ENCODE measurements at places on chromosomes 12 and 14.

- DNase-seq = no peak
Measured at GRCh38 chr14:52901357-52901980, 49.4 kb downstream of the FERMT2 start.

DNA sequence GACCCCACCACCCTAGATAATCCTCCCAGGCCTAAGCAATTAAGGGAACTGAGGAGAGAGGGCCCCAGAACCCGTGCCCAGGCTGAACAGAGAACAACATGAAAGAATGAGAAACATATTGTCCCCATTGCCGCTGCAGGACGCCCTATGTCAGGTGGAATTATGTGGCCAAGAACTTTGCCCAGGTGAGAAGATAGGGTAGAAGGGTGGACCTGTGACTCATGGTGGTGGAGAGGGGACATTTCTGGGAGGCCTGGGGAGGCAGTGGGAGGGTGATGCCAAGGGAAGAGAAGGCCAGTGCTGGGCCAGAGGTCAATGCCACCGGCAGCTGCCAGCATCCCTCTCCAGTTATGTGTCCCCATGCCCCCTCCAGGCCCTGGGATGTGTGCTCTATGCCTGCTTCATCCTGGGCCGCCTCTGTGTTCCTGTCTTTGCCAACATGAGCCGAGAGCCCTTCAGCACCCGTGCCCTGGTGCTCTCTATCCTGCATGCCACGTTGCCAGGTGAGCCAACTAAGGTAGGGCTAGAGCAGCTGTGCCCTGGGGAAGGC lies 15.5 kb downstream of the SOAT2 start:
- no peak for DNase-seq

DNA sequence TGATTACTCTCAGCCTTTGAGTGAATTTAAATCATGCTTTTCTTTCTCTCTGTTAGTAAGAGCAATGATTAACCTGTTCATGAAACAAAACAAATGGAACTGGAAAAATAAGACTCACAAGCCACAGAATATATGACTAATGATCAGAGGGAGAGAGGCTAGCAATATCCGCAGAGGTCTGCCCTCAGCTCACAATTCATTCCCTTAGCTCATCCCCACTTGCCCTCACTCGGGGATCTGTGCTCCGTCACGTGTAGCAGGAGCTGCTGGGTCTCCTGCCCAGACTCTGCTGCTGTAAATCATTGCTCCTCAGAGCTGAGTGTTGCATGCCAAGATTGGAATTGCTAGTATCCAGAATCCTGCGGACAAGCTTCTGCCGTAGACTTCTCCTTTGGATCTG lies 53.1 kb upstream of the GNG2 start:
- no peak for DNase-seq

- peak; percentile 29 for DNase-seq
Measured at GRCh38 chr12:64781280-64782190, 22.3 kb upstream of the GNS start.

DNA sequence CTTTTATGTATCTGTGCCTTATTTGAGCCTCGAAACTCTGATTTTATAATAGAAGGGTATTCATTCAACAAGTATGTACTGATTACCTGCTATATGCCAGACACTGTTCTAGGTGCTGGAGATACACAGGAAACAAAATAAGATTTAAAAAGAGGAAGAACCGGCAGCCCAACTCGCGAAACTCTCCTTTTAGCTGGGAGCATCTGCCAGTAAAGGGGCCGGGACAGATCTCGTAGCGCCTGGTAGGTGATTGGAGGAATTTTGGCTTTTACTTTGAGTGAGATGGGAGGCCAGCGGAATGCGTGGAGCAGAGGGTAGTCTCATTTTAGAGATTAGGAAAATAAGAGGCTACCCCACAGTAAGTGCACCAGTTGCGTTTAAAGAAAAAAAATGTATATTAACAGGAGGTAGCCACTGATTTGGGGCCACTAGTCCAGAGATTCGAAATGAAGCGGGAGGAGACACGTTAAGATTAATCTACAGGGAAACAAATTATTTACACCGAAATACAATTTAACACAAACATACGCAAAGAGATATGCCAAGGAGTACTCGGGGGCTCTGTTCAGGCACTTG lies 520 bp upstream of the MON2 start:
- peak; percentile 40 for DNase-seq

DNA sequence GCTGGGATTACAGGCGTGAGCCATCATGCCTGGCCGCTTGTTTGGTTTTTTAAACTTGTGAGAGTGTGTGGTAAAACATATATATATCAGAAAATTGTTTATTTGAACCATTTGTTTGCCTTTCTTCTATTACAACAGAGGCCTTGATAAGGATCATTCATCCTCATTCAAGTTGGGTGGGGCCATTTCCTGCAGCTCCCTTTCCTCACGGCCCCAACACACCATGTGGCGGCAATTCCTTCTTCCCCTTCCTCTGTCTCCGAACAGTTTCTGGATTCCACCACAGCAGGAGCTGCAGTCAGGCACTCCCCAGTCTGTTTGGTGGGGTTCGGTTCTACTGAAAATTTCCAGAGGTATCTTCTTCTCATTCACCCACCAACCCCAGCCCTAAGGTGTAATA lies 42.0 kb upstream of the RASSF3 start:
- no peak for DNase-seq

DNA sequence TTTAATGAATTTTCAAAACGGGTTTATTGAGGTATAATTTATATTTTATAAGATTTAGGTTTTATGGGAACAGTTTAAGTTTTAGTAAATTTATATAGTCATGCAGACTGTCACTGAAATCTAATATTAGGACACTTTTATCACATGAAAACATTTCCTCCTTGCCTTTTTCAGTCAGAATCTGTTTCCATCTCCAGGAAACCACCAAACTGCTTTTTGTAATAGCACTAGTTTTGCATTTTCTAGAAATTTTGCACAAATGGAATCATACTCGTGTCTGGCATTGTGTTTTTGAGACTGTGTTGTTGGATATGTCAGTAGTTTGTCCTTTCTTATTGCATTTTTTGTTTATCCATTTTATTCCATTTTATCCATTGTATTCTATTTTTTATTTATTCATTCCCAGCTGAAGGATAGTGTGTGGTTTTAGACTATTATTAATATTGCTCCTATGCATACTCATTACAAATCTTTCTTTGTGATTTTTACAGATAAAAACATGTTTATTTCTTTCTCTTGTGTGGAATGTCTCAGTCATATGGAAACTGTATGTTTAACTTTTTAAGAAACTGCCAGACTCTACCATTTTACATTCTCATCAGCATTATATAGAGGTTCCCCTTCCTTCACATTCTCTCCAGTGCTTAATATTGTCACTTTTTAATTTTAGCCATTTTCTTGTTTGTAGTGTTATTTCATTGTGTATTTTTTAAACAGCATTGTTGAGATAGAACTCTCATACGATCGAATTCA lies 26.5 kb downstream of the PALS1 start:
- DNase-seq = no peak

- DNase-seq = no peak
Measured at GRCh38 chr12:89173096-89173495, 179.2 kb downstream of the DUSP6 start.

- DNase-seq = peak; percentile 37
Measured at GRCh38 chr12:116697305-116697704, 40.6 kb downstream of the SPRING1 start.

DNA sequence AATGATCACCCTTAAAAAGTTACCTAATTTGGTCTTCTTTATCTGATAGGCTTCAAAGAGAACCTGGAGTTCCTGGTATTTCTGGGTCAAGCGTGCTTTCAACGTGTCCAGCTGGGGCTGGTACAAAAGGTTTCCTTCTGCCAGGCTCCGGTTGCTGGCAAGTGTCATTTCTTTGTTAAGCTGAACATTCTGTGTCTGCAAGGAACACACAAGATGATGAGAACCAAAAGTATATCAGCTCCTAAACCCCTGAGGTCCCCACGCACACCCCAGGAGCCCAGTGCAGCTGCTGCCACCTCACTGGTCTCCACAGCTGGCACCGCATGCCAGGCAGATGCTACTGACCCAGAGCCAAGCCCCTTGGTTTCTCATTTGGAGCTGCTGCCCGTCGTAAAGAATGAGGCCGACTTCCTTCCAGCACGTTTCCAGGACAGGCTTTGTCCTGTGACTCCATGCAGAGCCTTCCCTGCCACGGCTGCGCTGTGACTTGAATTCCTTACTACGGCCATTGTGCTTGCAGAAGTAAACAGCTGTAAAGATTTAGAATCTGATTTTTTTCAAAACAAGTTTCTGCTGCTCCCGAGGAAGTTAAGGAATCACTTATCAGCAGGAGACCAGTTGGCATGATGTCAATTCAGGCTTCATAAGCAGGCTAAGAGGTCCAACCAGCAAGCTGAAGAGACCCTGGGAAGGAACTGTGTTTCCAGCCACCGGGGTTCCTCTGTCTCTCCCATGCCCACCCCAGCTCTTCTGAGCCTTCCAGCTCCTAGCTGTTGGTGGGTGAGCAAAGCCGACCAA lies 24.9 kb downstream of the VPS37B start:
- peak; percentile 76 for DNase-seq

DNA sequence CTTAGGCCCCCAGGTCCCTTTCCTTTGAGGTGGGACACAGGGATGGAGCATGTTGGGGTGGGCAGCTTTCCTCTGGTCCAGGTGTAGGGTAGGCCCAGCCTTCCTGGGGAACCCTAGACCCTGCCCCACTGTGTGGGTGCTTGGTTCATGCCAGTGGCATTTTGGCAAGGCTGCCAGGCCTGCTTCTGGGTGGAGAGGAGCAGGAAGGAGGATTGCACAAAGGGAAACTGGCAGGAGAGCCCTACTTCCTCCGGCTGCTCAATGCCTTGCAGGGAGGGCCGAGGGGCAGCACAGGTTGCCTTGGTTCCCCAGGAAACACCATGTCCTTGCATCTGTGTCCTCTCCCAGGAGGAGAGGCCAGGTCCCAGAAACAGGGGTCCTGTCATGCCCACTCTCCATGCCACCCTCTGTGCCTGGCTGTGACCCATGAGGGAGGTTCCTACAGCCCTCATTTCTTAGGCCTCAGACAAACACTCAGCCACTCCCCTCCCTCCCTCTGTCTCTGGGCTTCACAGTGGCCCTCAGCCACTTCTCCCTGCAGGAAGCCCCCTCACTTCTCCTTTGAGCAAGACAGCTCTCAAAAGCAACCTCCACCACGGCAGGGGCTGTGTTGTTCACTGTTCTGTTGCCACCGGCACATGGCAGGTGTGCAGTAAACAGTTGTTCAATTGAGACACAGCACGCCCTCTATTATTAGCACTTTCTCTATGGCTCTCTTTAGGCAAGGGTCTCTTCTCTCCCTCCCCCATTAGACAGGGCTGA lies 6.8 kb upstream of the KRT80 start:
- peak; percentile 24 for DNase-seq

- no peak for DNase-seq
Measured at GRCh38 chr12:38056701-38057689, 259.6 kb upstream of the ALG10B start.

- no peak for DNase-seq
Measured at GRCh38 chr12:614411-614970, 48.8 kb downstream of the NINJ2 start.

DNA sequence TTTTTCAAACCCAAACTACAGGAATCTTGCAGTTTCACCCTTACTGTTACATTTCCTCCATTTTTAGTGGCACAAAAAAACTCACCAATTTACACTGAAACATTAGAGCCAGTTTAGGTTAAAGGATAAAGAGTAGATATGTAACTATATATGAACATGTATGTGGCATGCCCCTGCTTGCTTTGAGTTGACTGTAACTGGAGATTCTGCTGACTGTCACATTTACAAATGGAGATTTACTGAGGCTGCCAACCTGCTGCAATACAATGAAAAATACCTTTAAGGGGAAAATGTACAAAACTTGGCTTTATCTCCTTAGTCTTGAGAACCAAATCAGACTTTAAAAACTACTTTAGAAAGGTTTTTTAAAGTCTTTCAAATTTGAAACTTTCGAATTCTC lies 28.3 kb downstream of the STON2 start:
- DNase-seq = no peak

DNA sequence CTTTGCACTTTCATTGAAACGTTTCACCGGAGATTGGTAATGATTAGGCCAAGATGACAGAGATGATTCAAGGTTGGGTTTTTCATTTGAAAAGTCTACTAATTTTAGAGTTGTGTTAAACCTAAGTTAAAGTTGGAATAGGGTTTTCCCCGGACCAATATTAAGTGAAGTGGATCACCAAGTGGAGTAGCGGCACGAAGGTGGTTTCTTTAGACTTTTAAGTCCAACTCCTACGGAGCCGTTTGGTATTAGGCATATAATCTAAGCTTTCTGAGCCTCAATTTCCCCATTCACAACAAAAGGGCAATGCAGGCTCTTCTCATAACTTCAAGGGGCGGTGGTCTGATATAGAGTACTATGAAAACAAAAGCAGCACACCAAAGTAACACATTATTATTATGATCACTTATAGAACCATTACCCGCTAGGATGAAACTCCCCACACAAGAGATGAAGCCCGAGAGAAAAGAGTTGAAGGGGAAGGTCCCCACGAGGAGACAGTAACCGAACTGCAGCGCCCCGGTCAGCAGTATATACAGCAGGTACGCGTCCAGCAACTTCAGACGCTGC lies 413 bp downstream of the DAD1 start:
- no peak for DNase-seq

DNA sequence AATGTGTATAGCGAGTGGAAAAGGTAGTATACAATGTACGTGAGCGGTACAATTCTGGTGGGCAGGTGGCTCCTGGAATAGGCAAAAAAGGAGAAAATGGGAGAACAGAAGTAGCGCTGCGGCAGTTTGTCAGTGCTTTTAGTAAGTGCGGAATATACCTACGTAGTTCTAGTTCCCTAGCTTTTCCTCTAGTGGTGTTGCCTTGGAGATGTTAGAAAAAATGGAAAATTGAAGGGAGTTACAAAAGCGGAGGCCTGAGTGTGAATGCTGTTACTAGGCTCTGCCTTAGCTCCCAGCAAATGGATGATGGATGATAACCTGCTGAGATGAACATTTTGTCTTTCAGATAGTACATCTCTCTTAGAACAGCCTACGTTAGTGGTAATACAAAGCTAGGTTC lies 1.1 kb downstream of the TTC8 start:
- DNase-seq = no peak

DNA sequence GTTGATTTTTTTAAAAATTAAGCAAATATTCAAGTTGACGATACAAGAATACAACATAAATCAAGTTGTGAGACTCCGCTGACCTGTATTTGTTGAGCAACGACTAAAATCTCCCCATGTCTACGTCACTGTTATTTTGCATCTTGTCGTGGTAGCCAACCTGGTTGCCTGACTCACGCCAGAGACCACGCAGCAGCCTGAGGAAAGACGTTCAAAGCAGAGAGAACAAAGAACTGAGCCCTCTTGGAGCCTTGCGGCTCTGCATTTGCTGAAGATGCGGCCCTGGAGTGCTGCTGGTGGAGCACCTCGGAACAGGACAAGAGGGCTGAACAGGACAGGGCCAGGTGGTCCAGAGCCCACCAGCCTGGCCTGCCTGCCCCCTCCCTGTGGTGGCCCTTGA lies 21.4 kb upstream of the DIO3 start:
- no peak for DNase-seq

- DNase-seq = peak; percentile 72
Measured at GRCh38 chr12:1848146-1848545, 27.8 kb downstream of the LRTM2 start.
